ENCODE measurements at places on chromosomes 7 and 10. TPM values are rescaled to one million over a fixed set of nuclear protein-coding genes. Genes with fewer than 3 reads are reported as not detected.

DNA sequence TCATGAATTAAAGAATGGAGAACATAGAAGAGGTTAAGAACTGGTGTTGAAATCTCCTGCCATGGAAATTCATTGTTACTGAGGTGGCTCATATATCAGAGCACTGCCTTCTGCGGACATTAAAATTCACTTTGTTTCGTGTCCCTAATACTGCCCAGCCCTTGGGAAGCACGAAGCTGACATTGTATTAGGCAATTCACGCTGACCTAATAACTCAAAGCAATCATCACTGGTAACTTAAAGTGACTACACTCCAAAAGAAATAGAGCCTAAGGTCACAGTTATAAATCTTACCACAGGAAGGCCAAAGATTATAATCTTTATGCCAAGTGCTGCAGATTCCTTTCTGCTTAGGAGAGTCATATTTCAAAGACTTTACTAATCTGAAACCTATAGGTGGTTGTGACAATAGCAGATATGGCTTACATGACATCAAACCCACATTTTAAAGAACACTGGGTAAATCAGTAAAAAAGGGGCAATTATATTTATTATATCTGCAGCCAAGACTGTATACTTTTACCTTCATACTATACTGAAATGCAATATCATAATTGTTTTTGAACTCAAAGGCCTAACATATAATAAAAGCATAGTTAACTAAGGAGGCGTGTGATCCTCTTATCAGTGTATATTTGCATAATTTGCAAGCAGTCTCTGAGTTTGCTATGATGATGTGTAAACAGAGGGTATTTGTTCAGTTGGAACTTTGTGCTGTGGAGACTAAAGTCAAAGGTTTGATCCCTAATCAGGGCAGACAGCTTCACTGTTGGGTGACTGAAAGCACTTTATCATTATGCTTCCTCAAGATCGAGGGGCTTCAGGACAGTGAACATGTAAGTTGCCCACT lies 51.9 kb upstream of the CAPZA2 start:
- DNase-seq, result no peak

INSYN2A gene
- total RNA-seq, result not detected

GRCh38 chr7:148419856-148420832 lies 170.4 kb upstream of the C7orf33 start:
- DNase-seq, result no peak

ANXA8L1 gene
- 2.0 TPM for total RNA-seq

- no peak for DNase-seq
Measured at GRCh38 chr7:75739796-75740672, 1.3 kb upstream of the HIP1 start.

- DNase-seq, result peak; percentile 81
Measured at GRCh38 chr10:120422457-120422856, 34.6 kb upstream of the PLPP4 start.

DNA sequence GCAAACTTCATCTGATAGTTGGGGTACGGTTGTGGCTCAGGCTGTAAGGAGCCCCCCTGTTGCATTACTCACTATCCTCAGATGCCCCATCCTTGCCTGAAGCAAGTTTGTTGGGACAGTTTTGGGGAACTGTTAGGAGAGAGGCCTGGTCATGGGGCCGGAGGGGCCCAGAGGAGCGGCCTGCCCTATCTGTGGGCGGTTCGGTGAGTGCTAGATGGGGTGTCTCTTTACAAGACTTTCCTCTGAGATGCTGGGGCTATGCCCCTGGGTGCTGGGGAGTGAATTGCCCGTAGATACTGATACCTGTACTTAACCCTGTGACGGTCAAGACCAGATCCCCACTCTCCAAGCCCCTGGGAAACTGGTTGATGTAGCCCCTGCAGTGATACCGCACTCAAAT lies 12.4 kb downstream of the CUX1 start:
- no peak for DNase-seq

DNA sequence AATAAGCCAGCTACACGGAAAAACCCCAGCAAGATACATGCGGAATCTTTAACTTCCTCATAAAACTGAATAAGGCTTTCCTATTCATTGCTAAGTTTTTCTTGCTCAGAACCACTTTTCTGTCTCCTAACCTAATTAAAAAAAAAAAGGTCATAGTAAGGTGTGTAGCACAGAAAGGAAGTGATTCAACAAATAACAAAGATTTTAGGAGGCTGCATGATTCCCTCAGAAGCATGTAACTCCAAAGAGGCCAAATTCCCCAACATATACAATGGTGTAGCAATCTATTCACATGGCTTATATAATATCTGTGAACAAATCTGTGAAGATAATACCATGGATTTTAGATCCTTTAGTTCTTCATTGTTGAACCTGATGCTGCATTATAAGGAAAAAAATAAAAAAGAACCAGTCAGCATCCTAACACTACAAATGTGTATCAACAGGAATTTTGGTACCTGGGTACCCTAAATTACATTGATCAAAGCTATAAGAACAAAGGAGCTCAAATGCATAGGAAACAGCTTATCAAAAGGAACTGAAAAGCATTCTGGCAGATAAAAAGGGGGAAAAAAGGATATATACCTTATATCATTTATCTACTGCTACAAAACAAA lies 63.8 kb downstream of the IMMP2L start:
- no peak for DNase-seq

RARRES2 gene
- not detected for total RNA-seq

DNA sequence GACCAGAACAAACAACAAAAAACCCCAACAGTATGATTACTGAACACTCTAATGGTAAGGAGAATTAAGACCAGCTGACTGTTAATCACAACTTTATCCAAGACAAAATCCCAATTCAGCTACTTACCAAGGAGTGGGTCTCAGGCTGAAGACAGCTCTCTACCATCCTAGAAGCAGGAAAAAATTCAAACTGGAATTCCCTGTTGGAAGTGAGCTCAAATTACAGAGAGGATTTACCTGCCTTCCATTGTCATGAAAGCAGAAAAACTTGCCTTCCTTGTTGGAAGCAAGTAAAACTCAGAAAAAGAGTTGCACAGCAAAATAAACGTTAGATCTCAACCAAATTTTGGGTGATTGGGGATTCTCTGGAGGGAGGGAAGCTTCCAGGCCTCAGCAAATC lies 20.9 kb downstream of the SPAM1 start:
- DNase-seq, result no peak

DNA sequence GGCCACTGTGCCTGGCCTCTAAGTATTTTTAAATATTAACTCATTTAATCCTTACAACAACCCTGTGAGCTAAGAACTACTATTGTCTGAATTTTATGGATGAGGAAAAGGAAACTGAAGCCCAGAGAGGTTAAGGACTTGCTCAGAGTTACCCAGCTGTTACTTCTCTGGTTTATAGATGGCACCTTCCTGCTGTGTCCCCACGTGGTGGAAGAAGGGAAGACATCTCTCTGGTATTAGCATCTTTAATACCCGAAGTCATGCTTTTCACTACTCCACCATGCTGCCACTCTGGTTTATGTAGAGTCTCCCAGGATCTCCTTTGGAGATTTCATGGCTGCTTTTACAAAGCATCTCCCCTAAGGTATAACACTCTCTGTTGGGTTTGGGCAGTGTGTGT lies 105.5 kb upstream of the MKLN1 start:
- no peak for DNase-seq

DNA sequence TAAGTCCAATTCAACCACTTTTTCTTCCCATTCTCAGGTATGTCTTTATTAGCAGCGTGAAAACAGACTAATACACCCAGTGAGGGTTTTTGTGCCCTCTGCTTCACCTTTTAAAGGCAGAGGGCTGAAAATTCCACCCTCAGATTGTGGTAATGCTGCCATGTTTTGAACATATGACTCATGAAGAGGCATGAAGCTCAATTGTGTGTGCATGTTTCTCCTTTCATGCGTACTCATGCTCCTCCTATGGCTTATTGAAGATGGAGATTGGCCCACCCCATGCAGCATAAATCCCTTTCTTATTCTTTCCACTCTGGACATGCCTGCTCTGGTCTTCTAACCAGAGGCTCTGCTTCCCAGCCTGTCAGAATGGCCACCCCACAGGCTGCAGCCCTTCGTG lies 168.0 kb upstream of the PRKCQ start:
- DNase-seq, result no peak

PPP1R3A gene
- not detected for total RNA-seq

DNA sequence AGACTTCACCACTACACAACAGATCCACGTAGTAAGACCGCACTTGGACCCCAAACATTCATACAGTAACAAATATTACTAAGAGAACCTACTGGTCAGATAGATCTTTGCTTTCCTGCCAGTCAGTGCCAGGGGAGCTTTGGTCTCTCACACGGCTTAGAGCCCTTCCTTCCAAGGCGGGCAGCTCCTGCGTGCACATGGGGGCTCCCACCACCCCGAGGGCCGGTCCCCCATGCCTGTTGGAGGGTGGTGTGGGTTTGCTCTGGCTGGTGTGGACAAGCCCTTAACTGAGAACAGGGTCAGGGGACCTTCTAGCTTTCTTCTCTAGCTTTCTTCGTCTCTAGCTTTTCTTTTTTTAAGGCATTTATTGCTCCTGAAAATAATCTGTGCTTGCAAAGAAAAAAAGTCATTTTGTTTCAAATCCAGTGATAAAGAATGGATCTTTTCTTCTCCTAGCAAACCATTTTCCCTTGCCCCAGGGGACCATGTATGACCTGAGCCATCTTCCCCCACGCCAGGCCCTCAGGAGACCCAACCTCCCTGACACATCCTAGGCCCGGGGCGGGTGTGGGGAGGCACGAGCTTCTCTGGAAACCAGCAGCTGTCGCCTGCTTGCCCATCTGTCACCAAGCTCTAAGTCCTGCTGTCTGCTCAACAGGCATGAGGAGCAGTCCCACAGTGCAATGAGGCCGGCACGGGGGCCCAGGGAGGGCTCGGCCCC lies 591.1 kb downstream of the PTPRN2 start:
- no peak for DNase-seq

DNA sequence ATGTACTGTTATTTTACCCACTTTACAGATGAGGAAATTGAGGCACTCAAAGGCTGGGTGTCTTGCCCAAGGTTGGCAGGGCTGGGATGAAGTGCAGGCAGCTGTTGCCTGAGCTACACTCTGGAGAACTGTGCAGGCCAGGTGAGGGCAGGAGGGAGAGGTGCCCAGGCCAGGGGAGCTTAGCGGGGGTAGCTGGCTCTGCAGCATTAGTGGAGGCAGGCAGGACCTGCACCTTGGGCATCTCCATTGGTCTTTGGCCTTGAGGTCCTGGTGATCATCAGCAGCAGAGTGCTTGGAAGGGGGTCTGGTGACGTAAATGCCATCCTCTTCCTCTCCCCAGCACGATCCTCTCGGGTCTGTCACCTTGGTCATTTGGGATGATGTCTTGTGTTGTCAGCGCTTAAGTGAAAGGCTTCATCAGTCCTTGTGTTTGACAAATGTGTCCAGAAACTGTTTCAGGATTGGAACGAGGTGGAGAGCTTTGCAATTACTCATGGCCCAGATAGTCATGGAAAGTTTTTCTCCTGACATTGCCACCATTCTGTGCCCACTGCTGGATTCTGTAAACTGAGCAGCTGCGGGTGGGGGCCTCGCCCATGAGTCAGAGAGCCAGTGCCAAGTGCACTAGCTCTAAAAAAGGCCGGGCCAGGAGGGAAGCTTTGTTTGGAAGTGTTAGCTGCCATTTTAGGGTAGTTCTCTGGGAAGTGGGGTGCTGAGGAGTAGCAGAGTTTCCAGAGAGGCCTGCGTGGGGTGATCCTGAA lies 47.6 kb downstream of the TSPAN15 start:
- DNase-seq, result peak; percentile 90

DNA sequence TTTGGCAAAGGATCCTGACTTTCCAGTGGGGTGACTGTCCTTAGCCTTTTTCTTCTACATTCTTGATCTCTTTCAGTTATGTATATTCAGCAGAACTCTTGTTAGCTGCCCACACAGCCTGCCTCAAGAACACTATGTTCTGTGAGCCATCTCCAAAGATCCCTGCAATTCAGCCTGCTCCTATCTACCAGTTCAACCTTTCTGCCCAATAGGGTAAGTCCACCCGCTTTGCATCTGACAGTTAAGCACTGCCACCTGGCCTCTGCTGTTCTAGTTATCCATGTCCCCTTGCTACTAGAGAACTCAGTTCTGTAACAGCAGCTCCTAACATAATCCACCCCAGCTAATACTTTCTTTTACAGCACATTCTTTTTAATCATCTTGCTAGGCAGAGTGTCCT lies 13.5 kb downstream of the OR9A2 start:
- DNase-seq, result no peak

- DNase-seq, result peak; percentile 88
Measured at GRCh38 chr10:102629661-102630614, 14.3 kb upstream of the TRIM8 start.

GOLGA7B gene
- total RNA-seq, result 0.20 TPM

DNA sequence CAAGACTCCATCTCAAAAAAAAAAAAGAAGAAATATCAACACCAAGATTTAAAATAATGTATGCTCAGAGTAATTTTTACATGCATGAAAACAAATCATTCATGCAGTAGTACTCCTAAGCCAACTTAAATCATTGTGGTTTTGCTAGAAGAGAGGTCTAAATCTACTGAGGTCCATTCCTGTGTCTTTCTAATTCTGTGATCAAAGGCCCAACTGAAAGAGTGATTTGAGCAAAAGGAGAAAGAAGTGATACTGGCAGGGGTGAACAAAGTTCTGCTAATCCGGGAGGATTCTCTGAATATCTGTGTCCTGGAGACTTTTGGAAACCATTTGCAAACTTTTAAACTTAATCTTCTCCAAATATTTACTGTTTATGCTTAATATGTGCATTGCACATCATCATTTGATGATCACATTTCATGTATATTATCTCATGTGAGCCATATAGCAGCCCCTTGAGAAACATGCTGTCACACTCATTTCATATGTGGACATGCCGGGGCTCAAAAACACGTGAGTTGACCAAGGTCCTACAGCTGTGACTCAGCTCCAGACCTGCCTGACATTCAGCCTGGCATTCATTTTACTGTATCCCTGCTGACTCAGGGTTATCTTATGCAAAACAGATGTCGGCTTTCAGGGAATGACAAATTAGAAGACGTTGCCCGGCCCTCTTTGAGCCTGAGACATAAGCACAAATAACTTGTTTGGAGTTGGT lies 76.4 kb downstream of the FAM107B start:
- peak; percentile 58 for DNase-seq

AKR1C1 gene
- total RNA-seq, result 74.0 TPM

- DNase-seq, result peak; percentile 52
Measured at GRCh38 chr7:35993676-35994606, 159.1 kb upstream of the EEPD1 start.

GRCh38 chr10:26879744-26880143 lies 19.0 kb upstream of the ABI1 start:
- DNase-seq, result no peak

DNA sequence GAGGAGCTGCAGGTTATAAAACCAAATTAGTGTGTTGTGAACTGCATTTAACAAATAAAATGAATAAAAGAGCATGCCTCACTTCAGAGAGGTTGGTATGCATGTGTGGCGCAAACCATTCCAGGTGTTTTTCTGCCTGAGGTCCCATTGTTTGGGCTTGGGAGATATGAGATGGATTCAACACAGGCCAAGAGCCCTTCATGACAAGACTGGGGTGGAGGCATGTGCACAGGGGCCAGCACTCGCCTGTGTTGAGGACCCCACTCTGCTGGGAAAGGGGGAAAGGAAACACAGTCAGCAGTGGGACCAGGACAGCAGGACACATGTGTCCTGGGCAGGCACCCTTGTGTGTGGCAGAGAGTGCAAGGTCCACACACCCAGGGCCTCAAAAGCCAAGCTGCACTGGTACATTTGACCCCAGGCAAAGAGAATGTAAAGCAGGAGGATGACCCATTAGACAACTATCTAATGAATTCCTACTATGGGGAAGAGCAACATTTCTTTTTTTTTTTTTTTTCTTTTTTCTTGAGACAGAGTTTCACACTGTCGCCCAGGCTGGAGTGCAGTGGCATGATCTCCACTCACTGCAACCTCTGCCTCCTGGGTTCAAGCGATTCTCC lies 9.2 kb upstream of the SLC18A3 start:
- DNase-seq, result no peak

NANOS1 gene
- total RNA-seq, result 11.3 TPM

GRCh38 chr7:129366-130221 lies 62.8 kb upstream of the FAM20C start:
- DNase-seq, result no peak
